ENCODE measurements at places on chromosomes 4 and X.

DNA sequence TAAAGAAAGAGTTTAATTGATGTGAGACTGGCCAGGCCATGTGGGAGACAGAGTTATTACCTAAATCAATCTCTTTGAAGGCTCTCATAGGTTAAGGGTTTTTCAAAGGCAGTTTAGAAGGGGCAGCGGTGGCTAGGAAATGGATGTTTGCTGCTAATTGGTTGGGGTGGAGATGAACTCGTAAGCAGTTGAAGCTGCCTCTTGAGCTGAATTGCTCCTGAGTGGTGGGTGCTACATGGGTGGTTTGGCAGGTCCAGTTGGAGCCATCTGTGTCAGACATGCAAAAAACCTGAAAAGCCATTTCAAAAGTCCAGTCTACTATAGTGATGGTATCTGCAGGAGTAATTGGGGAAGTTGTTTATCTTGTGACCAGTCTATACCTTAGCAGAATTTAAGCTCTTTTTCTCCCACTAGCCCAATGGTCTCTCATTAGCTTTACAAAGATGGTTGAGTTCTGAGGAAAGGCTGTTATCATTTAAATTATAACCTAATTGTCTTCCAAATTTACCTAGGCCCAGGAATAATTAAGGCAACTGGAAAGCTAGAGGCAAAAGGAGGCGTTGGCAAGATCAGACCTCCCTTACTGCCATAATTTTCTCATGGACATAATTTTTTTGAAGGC, 762.4 kb upstream of the FRG1 start:
- no peak for DNase-seq

DNA sequence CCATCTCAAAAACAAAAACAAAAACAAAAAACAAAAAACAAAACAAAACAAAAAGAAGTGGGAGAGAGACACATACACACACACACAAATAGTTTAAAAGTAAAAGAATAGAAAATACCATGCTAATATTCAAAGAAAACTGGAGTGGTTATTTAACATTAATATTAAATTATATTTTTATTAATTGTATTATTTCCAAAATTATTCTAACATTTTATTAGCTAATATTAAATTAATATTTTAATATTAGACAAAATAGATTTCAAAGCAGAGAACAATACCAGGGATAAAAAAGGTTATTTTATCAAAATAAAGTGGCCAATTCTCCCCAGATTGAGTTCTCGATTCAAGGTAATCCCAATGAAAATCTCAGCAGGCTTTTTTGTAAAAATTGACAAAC, 90.9 kb downstream of the NAT8L start:
- no peak for DNase-seq

DNA sequence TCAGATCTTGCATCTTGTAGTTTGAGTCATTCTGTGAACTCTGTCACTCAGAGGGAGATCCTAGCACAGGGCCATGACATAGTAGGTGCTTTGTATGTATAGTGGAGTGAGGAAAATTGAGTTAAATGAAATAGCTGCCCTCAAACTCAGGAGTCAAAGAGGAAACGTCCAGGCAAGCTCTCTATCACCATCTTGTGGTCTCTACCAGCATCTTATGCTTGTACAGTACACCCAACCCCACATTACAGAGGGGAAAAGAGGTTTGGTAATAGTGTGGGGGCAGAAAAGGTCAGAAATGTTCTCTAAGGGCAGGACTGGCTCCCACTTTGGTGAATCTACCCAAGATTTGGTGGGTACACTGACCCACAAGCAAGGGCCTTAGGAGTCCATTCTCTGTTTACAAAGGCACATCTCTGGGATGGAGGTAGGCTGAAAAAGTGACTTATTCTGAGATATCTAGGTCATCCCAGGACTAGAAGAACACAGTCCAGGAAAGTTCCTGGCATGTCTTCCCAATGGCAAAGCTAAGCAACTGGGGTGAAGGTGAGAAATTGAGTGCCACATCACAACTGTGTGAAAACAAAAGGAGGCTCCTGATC, 131.8 kb downstream of the OR13H1 start:
- peak; percentile 39 for DNase-seq

DNA sequence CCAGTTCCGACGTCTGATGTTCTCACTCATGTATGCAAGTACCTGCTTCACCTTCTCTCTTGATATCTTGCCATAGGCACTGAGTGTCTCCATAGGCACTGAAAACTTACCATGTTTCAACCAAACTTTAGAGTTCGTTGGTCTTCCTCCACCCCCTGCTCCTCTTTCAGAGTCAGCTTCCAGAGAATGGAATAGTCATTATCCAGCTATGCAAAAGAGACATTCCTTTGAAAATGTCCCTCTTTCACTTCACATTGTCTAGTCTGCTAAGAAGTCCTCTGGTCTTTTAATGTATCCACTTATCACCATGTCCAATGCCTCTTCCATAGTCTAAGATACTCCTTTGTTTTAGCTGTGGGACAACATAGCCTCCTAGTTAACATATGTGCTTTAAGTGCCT, 566.0 kb upstream of the TENM3 start:
- DNase-seq: no peak

DNA sequence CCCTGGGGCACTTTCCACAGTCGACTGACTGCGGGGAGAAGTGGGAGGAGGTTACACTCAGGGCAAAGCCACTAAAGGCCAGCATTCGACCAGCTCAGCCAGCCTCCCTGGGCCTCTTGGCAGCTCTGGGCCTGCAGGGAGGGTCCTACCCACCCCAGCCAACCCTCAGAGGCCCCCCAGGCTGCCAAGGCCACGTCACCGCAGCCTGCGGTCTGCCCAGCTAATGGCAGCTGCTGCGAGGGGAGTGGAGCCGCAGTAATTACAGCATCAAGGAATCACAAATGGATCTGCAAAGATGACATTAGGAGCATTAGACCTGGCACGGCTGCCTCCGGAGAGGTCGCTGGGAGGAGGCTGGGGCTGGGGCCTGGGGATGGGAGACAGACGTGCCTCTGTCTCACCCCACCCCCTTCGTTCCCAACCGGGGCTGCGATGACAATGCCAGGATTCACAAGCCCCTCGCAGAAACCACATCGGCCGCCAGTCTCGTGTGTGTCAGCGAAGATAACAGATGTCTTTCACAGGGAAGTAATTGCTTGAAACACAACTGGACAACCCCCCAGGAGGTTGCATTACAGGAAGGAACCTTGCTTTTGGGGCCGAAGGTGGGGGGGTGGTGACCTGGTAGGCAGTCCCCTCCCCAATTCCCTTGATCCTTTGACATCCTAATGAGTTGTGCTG, 367.6 kb downstream of the BCOR start:
- DNase-seq: no peak

GRCh38 chr4:119025916-119026661, 109.5 kb upstream of the MYOZ2 start:
- DNase-seq: no peak

- no peak for DNase-seq
Measured at GRCh38 chr4:52617336-52618020, 41.6 kb downstream of the USP46 start.

DNA sequence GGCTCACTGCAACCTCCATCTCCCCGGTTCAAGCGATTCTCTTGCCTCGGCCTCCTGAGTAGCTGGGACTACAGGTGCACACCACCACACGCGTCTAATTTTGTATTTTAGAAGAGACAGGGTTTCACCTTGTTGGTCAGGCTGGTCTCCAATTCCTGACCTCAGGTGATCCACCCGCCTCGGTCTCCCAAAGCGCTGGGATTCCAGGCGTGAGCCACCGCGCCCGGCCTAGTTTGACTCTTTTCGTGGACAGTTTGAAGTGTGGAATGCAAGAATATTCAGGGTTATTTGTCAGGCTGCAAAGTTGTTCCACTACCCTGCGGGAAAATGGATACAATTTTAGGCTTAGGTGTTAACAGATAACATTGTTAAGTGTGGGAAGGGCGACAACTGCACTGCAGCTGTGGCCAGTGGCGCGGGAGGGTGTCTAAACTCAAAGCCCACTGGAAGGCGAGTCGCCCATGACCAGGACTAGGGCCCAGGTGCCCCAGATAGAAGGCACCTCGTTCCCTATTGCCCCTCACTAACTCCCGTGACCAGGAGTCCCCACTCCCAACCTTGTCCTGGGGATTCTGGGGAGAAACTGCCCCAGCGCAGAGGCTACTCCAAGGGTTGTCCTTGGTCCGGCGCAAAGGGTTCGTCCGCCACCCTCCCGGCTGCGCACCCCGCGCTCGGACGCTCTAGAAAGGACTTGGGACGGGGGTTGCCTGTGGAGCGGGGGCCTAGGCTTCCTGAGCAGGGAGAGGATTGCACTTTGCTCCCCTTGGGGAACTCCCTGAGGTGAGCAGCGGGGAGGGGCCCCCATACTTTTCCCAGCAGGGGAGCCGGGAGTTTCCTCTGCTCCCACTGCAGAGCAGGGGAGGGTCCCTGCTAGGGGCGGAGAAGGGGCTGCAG, 1.1 kb upstream of the CD99 start:
- no peak for DNase-seq

DNA sequence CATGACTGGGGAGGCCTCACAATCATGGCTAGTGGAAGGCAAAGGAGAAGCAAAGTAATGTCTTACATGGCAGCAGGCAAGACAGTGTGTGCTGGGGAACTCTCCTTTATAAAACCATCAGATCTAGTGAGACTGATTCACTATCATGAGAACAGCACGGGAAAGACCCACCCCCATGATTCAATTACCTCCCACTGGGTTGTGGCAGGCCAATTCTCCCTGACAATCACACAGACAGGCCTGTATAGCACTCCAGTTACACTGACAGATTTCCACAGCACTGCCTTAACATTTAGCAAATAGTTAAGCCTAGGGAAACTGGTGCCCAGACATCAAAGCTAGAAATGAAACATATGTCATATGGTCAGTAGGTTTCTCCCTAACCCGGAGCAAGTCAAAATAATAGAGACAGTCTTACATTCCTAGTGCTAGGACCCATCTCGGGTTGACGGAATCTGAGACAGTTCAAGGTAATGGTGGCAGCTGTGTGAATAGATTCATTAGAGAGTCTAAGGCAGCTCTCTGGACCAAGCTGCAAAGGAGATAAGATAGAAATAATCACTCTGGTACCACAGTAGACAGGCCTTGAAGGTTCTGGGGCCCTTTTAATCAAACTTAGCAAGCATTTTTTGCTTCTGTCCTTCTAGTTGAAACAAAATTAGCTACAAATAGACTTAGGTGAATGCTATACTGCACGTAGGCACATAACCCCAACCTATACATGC, 9.4 kb upstream of the HERC5 start:
- DNase-seq: no peak

DNA sequence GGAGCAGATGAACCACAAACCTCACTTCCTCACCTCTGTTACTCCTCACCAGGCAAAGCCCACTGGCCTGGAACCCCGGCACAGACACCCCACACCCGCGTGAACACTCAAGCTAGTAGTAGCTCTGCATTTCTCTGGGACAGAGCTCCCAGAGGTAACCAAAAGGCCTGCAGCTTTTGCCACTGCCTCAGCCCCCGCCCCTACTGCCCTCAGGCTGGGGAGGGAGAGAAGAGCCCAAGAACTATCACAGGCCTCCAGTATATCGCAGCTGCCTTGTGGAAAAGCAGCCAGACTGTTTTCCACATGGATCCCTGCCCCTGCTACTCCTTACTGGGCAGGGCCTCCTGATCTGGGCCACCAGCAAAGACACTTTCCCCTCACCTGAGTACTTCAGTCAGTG, 728.7 kb upstream of the ACTRT1 start:
- DNase-seq: no peak

DNA sequence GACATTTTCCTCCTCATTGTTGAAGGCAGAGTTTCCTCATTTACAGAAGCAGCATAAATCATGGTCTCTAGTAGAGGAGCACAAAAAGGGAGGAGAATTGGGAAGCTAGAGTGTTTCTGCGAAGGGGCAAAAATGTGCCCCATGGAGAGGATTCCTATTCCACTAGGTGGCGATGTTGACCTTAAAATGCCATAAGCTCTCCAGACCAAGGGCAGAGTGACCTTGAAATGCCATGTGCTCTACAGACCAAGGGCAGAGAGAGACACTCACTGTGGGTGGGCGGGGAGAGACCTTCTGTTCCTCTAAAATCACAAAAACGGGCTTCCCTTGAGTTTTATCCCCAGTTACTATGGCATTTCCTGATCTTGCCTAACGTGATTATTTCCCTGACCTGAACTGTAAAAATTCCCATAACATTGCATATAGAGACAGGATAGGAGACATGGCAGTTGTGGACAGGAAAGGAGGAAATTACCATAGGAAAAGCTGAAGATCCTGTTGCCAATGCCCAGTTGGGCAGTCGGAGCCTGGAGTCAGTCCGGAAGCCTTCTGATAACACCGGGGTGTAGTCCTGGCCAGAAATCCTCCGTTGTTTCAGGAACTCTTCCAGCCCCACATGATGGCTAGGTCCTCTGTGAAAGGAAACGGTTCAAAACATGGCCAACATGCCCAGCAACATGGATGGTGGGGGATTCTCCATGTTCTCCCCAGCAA, 567.7 kb downstream of the MAGEB5 start:
- peak; percentile 57 for DNase-seq

DNA sequence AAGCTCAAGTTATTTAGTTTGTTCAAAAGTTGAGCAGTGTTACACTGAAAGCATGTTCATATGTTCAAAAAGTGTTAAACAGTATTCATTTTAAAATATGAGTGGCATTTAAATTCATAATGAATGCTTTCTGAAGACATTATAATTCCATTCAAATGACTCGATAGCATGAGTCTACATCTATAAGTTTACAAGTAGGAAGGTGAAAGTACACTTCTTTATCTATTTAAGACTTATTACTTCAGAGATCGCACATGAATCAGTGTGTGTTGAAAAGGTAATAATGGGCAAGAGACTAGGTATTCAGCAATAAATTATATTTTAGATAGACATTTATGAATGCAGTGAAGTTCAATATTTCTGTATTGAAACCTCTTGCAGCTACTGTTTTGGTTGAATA, 456.1 kb downstream of the GRXCR1 start:
- DNase-seq: no peak

DNA sequence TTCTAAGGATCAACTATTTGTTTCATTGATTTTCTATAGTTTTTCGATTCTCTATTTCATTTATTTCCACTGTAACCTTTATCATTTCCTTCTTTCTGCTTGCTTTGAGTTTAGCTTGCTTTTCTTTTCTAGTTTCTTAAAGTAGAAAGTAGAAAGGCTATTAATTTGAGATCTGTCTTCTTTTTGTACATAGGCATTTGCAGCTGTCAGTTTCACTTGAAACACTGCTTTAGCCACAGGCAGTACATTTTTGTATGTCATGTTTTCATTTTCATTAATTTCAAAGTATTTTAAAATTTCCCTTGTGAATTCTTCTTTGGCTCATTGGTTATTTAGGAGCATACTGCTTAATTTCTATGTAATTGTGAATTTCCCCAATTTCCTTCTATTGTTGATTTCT, 152.2 kb downstream of the SH3KBP1 start:
- DNase-seq: no peak

GRCh38 chr4:150074064-150074463, 4.2 kb upstream of the DCLK2 start:
- no peak for DNase-seq

DNA sequence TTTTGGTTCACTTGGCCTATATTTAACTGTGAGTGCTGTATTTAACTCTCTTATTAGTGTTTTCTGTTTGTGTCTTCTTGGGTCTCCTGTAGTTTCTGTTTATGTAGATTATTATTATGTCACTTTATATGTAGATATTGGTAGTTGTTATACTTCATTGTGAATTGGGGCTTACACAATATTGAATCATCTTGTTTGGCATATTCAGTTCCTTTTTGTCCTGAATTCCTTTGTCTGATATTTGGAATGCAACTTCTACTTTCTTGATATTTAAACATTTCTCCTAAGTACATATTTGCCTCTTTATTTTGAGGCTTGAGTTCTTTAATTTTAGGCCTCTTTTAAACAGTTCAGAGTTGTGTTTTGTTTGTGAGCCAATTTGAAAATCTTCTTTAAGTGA, 544.8 kb upstream of the ADGRL3 start:
- no peak for DNase-seq

All from HAP-1 (cell line).